Hematopoietic multipotent progenitor cell treated with erythropoietin and hydrocortisone succinate and interleukin-3 and kit ligand, for 4 days (in vitro differentiated cells): ENCODE measurements at places on chromosomes 6 and 20.
A peak's percentile ranks its signal among the peaks of the same experiment; 100 is the strongest.

DNA sequence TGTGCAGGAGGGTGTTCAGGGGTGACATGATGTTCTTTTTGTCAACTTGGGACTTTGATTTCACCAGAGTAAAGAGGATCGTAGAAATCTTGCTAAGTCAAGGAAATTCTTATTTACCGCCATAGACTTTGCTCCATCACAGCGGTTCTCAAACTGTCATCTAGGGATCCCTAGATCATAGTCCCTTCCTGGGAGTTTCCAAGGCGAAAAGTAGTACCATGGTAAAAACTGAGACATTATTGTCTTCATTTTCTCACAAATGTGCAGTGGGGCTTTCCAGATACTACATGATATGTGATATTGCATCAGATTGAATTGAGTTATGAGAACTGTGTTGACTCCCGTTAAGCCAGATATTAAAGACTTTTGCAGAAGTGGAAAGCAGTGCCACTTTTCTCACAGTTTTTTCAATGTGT is 79.7 kb downstream of the JARID2 start:
- no peak for DNase-seq

DNA sequence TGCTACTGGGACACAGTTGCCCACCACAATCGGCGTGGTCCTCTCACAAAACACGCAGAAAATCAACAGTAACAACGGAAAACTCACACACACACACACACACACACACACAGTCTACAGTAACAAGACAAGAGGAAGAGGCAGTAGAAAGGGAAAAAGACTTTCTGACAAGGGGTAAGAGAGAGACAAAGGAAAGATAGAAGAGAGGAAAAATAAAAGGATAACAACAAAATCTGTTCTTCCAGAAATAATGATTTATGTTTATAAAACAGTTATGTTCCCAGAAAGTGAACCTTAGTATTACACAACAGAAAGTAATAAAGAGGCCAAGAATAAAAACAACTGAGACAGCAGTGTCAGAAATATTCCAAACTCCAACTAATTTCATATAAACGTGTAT is 2.9 kb downstream of the RANBP9 start:
- DNase-seq, result peak; percentile 49

DNA sequence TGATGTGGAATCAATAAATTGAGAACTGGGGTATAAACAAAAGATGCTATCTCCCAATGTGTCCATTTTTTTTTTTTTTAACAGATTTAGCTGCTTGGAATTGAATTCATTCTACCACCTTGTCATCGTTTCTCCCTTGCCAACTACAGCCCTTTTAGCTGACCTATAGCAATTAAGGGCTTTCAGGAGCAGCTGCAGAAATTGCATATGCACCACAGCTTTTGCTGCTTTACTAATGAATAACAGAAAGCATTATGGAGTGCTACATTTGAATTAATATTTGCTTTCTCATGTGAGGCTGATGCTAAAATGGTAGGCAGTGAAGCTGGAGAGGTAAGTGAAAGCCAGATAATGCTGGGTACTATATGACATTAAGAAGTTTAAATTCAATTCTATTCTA is 5.7 kb downstream of the SESN1 start:
- DNase-seq, result no peak

DNA sequence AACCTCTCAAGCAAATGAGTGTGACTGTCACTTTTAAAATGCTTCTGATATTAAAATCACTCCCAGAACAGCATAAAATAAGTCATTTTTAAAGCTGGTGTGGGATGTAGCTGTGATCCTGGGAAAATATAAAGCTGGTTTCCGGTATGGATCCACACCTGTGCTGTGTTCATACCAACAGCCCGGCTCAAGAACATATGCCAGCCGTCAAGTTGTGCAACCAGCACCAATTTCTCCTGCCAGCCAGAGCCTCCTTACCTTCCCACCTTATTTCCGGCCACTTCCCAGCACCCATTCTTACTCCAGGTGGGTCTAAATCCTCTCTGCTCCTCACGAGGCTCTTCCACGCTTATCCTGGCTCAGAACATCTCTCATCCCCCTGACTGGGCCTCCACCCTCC is 50.9 kb upstream of the RPS6KA2 start:
- DNase-seq, result no peak

DNA sequence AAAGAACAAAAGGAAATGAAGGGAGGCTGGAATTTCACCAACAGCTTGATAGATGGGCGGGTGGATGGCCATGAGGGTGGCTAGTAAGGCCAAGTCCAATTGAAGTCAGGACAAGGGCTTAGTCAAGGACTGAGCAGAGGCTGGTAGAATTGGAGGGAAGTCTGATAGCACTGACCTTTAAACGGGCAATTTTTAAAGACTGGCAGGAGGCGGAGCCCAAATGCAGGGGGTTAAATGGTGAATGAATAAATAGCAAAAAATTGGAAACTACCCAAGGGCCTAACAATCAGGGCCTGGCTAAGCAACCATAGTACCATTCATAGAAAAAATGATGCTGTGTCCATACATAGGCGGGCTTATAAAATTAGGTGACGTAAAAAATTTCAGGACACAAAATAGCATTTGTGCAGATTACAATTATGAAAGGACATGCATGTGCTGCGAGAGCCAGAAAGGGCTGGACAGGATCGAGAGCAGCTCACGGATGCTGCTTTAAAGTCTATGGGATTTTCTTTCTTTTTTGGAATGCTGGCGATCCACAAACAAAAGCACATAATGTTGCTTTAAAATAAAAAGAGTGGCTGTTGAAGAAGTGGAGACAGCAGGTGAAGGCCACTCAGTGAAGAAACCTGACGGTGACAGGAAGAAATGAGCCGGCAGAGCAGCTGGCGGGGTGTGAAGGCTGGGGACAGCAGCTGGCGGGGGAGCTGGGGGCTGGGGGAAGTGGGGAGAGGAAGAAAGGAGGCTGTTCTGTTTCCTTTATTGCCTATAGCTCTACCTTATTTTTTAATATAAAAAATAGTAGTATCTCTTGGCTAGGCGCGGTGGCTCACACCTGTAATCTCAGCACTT is 42.8 kb upstream of the TAF8 start:
- peak; percentile 64 for DNase-seq

DNA sequence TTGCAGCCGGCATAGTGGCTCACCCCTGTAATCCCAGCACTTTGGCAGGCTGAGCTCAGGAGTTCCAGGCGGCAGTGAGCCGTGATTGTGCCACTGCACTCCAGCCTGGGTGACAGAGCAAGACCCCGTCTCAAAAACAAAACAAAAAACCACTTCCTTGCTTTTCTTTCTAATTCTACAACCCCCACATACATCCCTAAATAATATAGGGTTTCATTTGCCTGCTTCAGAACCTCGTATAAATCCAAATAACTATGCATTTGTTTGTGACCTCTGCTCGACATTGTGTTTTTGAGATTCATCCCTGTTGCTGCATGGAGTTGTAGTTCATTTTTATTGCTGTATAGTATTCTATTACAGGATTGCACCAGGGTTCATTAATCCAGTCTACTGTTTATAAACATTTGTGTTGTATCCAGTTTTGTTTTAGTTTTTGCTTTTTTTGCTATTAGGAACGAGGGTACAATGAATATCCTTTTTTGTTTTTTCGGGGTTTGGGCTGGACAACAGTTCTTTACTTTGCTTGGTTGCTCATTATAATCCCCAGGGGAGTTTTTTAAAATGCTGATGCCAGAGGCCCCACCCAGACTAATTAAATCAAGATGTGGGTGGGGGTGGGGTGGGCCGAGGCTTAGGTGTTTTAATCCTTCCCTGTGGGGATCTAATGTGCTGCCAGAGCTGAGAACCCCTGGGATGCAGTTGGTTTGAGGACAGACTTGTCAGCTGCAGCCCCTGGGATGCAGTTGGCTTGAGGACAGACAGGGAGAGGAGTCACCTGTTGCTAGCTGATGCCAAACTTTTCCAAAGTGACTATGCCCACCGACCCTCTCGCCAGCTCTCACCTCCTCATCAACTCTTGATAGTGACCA is 2.4 kb upstream of the SNAI1 start:
- no peak for DNase-seq

DNA sequence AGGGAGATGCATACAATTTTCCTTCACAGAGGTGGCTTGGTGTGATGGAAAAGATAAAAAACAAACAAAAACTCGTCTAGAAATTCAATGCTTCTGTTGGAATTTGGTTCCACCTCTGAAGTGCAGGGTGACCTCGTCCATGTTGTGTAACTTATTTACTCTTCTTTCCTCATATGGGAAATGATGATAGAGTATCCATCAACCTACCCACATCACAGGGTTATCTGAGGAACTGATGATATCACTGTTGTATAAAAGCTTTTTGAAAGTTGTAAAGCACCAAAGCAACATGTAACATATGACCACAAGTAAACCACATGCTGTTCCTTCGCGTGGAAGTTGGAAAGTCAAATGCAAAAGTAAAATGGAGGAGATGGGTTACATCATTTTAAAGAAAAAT is 212.0 kb upstream of the SGK1 start:
- DNase-seq, result peak; percentile 48

- DNase-seq, result no peak
These were observed 135.2 kb downstream of the ELOVL4 start for GRCh38 chr6:79812195-79812594.

DNA sequence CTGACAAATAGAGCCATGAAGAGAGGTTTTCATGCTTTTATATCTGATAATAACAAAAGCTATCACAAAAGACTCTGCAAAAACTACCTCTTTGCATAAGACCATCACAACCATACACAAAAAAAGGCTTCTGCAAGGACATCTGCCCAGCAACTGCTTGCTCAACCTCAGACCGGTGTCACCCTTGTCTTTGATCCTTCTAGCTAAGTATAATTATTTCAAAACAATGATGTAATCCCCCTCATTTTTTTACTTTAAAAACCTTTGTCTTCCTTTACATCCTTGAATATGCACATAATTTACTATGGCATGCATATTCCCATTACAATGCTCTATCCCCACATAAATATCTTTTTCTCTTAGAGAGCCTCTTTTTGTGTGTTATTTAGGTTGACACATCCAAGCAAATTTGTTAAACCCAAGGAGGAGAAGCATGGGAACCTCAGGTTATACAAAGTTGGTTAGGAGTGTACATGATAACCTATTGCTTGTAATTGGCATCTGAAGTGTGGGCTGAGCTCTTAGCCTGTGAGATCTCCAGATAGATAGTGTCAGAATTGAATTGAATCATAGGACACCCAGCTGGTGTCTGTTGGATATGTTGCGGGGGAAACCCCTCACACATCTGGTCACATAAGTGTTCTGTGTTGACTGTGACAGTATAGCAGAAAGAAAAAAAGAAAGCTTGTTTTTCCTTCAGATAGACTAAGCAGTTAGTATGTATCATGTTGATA is 20.7 kb upstream of the CGA start:
- DNase-seq, result no peak

DNA sequence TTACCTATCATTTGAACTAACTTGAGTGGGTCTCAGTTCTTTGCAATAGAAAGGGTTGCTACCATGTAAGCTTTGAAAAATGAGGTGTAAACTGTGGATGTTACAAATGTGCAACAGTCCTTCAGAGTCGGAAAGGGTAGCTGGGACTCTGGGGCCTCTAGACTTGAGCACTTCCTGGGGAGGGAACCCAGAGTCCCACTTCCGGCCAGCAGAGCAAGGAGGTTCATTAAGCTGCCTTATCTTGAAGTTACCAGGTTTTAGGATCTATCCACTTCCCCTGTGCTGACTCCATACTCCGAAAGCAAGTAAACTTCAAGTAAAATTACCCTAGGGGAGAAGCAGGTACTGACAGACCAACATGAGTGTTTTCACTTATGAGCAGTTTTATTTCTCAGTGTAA is 9.4 kb downstream of the TRIM10 start:
- peak; percentile 92 for DNase-seq

GRCh38 chr6:89449193-89449592 is 16.2 kb downstream of the ANKRD6 start:
- DNase-seq, result peak; percentile 40

DNA sequence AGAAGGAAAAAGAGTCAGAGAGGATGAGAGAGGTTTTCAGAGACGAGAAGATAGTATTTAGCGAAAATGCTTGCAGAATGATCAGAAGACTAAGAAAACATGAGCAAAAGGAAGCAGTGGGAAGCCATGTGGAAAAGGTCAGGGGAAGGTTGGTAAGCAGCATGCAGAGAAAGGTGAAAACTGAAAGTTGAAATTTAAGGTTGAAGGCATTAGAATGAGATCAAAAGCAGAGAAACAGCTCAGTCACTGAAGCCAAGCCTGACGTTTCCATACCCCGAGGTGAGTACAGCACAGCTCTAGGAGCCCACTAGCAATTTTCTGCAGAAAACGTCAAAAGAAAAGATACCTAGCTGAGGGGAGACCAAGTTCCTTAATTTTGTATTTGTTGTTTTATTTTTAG is 19.1 kb upstream of the TFB1M start:
- DNase-seq, result no peak

GRCh38 chr6:141752677-141753076 is 380.0 kb upstream of the GJE1 start:
- no peak for DNase-seq

GRCh38 chr20:4864311-4864752 is 137.0 kb downstream of the SLC23A2 start:
- DNase-seq, result no peak

DNA sequence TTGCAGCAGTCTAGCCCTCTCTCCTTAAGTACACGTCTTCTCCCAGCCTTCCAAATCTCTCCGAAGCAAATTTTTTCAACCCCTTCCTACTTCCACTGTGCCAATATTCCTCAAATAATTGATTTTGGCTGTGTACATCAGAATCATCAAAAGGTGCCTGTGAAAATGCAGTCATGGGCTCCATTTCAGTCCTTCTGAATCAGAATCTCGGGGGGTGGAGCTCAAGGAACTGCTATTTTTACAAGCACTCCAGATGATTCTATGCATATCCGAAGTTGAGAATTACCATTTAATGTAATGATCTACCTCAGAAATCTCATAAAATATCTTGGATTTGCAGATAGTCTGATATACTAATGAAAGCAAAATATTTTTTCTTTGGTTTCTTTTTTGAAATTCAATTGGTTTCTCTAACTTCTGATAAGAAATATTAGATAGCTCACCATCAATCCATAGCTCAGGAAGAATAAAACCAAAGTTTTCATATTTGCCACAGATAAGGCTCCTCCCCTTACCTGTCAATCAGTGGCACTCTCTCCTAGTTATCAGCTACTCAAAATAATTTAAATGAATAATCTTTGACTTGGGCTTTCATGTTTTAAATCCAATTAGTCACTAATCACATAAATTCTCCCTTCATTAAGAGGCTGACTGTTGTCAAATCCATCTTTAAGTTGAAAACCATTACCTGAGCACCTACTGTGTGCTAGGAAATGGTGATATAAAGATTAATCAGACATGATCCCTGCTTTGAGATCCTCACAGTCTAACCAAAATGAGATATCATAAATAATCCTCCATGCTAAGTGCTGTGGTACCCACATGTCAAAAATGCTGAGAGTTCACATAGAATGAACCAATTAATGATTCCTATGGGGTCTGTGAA is 36.4 kb upstream of the STXBP5 start:
- DNase-seq, result no peak

DNA sequence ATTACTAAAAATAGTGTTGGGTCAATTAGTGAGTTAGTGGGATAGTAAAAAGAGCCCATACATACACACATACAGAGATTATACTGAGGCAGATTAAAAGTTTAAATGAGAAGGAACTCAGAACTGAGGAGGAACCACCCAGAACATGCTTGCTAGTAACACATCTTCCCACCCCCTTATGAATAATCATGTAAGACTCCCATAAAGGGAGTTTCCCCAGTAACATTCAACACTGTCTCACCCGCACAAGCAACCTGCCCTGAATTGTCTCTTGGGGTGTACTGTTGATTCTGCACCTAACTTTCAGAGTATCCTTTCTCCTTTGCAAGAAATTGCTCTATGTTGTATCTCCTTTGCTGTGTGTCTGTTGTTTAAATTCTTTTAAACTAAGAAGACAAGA is 11.1 kb upstream of the HLA-DQB2 start:
- DNase-seq, result no peak

- no peak for DNase-seq
These were observed 6.6 kb downstream of the PLCB4 start for GRCh38 chr20:9075264-9076095.
